ENCODE measurements at places on chromosomes 6 and 20.
A peak's percentile ranks its signal among the peaks of the same experiment; 100 is the strongest.

- DNase-seq, result no peak
Measured at GRCh38 chr6:168216117-168216516, 103.5 kb downstream of the DACT2 start.

- DNase-seq, result no peak
Measured at GRCh38 chr6:35603326-35604202, 85.2 kb downstream of the FKBP5 start.

DNA sequence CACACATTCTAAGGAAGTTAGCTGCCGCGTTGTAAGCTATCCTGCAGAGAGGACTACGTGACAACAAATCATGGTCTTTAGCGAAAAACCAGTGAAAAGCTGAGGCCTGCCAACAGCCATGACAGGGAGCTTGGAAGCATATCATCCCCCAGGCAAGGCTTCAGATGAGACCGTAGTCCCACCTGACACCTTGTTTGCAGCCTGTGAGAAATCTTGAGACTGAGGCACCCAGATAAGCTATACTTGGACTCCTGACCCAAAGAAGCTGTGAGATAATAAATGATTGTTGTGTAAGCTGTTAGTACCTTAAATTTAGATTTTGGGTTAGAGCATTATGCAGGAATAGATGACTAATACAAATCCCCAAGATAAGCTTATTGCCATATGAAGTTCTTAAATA lies 45.4 kb upstream of the SENP6 start:
- peak; percentile 45 for DNase-seq

DNA sequence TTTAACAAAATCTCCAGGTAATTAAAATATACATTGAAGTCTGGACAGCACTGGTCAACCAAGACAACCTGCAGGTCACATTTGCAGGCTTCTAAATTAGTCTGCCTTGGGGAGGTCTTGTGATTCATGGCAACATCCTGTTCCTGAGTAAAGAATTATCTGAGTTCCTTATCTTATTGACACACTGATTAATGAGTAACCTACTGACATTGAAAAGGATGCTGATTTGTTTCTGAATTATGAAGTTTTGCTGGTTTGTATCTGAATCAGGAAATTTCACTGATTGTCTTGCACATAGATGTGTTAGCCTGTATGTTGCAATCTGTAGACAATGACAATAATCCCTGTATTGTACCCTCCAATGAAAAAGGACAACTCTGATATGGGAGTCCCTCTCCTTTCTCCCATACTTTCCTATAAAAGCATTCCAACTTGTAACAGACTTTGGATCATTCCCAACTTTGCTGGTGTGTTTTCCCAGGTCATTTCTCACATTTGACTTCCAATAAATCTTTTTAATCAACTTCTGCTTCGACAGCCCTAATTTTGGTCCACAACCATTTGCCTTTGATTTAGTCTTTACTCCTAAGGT lies 80.0 kb downstream of the LAMP5 start:
- no peak for DNase-seq

DNA sequence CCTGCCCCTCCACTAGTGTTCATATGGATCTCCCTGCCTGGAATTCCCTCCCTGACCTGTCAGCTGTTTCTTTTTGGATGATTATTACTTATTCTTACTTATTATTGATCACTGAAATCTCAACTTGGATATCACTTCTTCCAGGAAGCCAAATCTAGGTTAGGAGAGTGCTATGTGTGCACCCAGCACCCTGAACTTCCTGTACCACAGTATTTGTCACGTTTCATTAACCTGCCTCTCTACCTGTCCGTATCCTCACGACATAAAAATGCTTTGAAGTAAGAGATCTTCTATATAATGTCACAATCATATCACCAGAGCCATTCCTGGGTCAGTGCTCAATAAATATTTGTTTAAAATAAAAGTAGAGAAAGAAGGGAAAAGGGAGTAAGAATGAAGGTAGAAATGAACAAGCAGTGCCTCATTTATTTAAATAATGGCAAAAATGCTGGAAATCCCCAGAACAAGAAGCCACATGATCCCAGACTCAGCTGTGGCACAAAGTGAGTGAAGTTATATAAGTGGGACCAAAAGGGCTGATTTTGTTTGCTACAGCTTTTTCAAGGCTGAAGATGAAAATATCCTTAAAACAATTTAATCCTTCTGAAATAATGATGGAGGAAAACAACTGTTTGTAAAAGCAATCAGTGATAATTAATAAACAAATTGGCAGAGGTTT lies 88.0 kb upstream of the MANEA start:
- no peak for DNase-seq

GRCh38 chr6:168835991-168836390 lies 395.0 kb downstream of the SMOC2 start:
- no peak for DNase-seq

GRCh38 chr6:111468329-111469012 lies 14.5 kb downstream of the REV3L start:
- peak; percentile 57 for DNase-seq

DNA sequence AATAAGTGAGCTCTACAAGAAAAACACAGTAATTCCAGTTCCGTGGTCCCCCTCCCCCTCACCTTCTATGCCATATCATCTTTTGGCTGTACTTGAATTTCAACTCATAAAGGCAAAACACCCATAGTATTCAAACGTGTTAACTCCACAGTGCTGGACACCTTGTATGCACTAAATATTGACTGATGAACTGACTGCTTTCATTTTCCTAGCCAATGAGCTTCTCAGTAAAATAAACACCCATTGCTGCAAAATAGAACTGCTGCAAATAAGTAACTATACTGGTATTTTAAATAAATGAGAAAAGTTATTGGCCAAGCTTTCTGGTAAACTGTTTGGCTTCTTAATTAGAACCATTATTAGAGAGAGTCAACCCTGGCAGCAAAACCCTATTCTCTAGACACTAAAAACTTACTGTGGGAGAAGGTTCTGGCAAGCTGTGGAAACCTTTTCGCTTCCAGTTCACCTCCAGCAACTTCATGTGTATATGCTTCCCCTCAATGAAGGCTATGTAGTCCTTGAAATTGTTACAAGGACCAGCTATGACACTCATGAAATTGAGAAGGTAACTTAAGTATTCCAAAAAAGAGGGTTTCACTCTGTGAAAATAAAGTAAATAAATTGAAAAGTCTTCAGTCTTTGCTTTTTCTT lies 86.0 kb downstream of the MBOAT1 start:
- no peak for DNase-seq

- DNase-seq, result no peak
Measured at GRCh38 chr6:140108167-140108566, 733.7 kb upstream of the CITED2 start.

- DNase-seq, result no peak
Measured at GRCh38 chr6:52227495-52227894, 16.8 kb downstream of the IL17F start.

- no peak for DNase-seq
Measured at GRCh38 chr20:48476854-48477253, 350.9 kb downstream of the PREX1 start.

DNA sequence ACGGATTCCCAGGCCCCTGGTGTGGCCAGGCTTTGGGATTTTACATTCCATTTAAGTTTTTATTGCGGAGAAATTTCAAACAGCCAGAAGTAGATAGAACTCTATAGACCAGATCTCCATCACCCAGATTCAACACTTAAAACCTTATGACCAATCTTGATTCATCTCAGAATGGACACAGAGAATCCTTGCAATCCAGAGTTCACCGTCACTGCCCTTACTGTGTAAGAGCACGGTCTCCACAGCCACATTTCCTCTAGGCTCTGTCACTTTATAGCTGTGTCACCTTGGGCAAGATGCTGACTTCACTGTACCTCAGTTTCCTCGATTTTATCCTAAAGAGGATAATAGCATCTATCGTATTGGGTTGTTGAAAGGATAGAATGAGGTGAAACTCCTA lies 979 bp downstream of the ZNF133 start:
- peak; percentile 8 for DNase-seq

DNA sequence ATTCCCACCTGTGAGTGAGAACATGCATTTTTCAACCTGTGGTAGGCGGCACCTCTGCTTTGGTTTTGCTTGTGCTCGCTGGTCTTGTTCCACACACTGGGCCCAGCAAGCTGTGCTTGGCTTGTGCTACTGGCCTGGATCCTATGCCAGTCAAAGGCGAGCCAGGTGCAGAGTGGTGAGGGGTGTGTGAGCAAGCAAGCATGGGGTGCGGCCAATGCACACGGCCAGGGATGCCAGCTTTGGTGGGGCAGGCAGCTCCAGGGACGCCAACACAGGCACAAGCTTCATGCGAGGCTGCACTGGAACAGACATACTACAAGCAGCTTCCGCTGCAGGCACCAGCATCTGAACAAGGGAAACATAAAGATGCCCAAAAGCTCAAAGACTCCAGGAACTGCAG lies 654.9 kb upstream of the EYS start:
- no peak for DNase-seq

- DNase-seq, result no peak
Measured at GRCh38 chr6:16474772-16475493, 236.5 kb downstream of the GMPR start.
